ENCODE measurements at places on chromosomes 6 and 20.

DNA sequence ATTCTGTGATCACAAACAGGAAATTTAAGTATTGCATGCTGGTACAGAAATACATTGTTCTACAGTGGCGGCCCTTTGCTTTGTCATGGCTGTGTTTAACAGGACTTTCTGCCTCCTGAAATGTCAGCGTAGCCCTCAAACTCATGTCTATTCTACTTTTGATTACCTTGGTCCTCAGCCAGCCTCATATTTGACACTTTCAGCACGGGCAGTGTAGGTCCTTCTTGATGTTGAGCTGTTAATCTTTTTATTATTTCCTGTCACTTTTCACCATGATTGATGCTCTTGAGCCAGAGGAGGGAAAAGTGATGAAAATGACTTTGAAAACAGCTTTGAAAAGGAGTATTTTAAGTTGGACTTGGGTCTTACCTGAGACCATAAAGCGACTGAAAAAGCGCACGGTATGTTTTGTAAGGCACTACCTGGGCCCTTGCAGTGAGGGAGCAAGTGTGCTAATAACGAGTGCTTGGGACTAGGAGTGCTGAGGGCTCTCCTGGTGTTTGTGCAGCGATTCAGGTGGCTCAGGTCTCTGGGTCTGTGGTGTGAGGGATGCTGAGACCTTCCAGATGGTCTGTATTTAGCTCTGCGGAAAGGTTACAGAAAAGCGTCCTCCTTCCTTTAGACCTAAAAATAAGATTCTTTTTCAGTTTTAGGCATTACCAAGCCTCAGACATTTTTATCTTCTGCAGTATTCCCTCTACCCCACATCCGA is 45.2 kb upstream of the RREB1 start:
- no peak for DNase-seq

DNA sequence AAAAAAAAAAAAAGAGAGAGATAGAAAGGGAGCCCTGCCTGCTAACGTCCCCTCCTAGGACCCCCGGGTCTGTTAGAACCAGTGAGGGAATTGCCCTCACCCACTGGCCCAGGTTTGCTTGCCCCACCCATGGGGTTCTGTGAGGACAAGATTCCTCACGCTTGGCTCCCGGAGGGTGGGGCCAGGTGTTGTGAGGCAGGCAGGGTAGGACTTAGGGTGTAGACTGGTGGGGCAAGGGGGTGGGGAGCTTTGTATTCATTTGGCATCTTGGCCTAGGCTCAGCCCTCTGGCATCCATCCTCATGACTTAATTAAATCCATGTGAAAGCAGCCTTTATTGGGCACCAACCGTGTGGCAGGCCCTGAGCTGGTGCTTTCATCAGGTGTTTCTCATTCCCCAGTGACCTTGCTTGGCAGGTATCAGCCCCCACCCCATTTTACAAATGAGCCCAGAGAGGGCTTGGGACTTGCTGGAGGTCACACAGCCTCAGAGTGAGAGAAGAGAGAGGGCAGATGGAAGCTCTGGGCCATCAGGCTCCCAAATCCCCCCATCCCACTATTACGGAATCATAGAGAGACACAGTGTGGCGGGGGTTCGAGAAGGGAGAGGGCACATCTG is 19.0 kb downstream of the RAB44 start:
- DNase-seq, result no peak

DNA sequence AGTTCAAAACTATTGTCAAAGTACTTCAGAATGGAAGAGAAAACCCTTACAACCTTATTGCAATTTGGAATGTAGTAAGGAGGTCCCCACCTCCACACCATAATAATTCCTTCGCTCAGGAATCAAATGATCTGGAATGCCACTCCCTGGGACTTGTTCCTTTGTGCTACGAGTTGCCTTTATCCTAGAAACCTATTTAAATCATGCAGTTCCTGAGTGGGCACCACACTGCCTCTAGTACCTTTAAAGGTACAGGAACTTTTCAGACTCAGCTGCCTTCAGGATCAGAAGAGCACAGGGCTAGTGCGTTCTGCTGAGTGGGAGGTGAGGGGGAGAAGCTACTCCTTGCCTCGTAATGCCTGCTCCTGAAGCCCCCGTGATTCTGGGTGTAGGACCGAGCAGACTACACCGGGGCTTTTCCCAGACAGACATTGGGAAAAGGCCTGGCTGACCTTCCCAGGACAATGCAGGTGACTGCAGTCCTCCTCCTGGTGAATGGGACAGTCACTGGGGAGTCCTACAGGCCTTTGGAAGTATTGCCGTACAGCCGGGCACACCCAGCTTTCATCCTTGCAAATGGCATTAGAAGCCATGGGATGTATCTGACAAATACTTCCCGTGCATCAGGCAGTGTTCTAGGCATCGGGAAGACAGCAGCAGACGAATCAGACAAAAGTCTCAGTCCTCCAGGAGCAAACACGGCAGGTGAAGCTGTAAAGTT is 11.8 kb upstream of the TUBB2B start:
- no peak for DNase-seq

- DNase-seq, result peak; percentile 6
Measured at GRCh38 chr6:145960918-145961589, 3.1 kb downstream of the SHPRH start.

GRCh38 chr6:43942616-43943015 is 172.6 kb downstream of the VEGFA start:
- DNase-seq, result no peak

DNA sequence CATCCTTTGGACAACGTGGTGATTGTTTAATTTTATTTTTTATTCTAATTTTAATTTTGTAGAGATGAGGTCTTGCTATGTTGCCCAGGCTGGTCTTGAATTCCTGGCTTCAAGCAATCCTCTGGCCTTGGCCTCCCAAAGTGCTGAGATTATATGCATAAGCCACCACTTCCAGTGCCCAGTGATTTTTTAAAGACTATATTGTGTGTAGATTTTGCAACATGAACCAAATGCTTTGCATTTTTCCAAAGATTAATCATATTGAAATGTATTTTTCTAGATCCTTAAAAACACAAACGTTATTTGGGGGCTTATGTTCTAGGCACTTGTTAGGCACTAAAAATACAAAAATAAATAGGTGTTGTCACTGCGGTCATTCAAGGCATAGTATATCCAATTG is 117.6 kb upstream of the CCN2 start:
- no peak for DNase-seq

GRCh38 chr6:25186919-25187318 is 92.3 kb upstream of the CARMIL1 start:
- no peak for DNase-seq

DNA sequence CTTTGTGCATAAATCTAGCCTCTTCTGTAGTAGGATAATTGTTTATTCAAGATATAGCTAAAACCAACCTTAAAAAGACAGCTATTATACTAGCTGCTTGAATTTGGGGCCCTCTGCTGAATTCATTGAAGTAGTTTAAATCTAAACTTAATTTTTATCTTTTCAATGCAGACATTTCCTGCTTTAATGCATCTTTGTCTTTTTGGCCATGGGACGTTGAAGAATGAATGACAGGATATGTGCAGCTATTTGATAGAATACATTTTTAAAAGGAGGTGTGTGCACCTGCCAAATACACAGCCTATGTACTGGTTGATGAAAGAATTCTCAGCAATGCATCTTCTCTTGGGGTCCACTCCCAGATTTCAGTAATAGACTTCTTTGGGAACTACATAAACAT is 524.9 kb downstream of the PHF3 start:
- no peak for DNase-seq

GRCh38 chr6:74971633-74972032 is 234.2 kb downstream of the COL12A1 start:
- no peak for DNase-seq

GRCh38 chr6:157432231-157432891 is 51.4 kb downstream of the ZDHHC14 start:
- no peak for DNase-seq

DNA sequence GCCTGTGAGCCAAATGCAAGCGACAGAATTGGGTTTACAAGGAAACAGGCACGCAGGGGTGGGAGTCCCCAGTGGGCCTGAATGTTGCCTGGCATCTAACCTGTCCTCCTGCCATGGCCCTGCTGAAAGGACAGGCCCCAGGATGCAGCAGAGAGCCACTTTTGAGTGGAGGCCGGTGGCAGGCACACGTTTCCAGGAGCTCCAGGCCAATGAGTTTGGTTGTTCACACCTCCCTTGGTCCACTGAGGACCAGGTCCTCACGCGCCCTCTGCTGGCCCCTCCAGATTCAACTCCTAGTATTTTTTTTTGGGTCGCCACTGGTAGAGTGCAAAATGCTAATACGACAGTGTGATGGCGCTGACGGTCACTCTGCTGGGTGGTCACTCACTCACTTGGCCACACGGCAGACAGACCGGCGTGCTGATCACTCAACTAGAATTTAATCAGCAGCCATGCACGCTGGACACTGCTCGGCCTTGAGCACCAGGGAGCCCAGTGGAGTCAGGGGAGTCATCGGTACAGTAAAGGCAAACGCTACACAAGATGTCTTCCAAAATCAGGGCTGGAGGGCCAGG is 81.7 kb upstream of the NFATC2 start:
- DNase-seq, result no peak

DNA sequence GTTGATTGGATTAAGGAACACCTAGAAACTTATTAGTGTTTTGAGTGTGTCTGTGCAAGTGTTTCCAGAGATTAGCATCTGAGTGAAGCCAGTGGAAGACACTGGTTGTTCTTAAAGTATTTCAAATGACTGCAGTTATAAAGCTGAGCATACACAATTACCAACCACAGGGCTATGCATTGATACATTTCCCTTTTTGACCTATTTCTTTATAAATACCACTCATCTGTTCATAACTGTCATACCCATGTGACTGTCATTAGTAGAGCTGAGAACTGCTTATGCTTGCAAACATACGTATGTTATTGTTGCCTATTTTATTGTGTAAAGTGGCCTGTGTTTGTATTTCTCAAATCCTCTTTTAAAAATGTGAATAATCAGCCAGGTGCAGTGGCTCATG is 15.3 kb upstream of the ZC3H12D start:
- DNase-seq, result no peak

DNA sequence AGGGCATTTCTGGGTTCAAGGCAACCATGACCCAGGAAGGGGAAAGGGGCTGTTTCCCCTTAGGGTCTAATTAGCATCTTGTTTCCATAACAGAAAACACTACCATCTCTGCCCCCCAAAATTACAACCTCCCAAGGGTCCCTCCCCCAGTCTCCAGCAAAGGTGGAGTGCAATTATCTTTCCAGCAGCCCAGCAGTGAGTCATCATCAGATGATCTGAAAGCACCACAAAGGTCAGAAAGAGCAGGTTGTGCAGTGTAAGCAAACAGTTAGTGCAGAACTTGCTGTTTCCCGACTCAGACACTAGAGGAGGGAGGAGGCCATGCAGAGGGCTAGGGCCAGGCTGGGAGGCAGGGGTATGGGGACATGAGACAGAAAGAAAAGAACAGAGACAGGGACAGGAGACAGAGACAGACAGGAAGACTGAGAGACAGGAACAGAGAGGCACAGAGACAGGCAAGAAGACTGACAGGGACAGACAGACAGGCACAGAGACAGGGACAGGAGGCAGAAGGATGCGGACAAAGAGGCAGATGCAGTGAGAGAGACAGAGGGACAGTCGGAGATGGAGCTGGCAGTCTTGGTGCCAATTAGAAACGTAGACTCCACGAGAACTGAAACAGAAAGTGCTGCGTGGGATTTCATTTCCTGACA is 62.5 kb downstream of the PYGB start:
- no peak for DNase-seq

DNA sequence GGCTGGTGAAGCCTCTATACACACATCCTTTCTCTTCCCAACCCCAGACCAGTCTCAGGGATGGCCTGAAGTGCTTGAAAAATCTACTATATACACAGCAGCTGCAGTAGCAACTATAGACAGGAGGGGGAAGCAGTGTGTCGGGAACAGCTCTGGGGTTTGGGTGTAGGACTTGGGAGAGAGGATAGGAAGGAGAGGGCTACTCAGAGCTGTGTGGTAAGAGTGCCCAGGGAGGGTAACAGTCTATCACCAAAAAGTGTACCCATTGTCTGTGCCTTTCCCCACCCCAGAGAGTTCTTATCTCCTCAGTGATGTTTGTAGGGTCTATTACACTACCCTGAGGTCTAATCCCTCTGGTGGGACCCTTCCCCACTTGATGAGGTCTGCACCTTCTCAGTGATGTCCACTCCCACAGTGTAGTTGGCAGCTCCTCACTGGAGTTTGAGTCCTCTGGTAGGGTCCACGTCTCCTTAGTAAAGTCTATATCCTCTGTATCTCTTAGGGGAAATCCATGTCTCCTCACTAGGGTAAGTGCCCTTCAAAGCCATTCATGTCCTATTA is 1.5 kb upstream of the GGT7 start:
- DNase-seq, result peak; percentile 28

GRCh38 chr20:47215653-47216397 is 140.7 kb downstream of the ZMYND8 start:
- no peak for DNase-seq

- DNase-seq, result no peak
Measured at GRCh38 chr6:73792738-73793137, 96.7 kb downstream of the CD109 start.

GRCh38 chr6:3609388-3609787 is 142.1 kb downstream of the PXDC1 start:
- no peak for DNase-seq

DNA sequence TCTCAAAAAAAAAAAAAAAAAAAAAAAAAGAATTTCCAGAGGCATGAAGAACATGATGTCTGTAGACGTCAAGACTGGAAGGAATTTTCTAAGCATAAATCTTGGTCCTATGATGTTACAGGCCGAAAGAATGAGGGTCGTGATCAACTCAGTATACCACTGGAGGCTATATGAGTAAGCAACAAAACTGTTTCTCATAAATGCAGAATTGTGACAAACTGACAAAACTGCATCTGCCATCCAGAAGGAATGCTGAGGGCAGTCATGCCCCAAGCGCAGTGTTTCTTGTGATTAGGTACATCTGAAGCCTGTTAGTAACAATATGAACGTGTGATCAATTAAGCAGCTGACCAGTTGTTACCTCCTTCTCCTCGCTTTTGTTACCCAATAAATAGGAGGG is 43.5 kb upstream of the ADGRG6 start:
- no peak for DNase-seq

DNA sequence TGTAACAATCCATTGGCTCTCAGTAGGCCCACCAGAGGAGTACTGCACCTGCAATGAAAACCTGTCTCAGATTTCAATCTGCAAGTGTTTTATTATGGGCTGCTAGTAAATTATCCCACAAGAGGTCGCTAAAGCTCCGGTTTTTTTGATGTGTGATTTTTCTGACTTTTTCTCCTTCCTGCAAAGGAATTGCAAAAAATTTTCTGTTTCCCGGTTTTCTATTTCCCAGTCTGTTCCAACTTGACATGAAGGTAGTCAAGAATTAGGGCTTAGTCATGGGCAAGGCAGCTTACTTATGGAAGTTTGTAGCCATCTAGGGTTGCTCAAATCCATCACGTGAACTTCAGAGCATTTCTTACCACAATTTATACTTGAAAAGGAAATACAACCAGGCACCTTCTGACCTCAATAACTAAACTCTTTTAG is 38.5 kb upstream of the AHI1 start:
- no peak for DNase-seq

DNA sequence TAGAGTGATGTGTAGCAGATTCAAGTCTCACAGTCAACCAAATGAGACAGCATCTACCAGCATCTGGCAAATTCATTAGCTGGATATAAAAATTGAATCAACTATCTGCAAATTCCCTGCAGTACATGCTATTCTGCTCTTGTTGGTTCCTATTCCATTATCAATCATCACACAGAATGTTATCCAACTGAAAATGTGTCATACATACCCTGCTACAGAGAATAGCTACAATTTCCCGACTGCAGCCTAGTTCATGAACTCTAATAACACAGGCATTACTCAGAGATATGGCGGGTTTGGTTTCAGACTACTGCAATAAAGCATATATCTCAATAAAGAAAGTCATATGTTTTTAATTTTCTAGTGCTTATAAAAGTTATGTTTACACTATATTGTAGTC is 78.4 kb downstream of the AHI1 start:
- DNase-seq, result no peak

- no peak for DNase-seq
Measured at GRCh38 chr20:60754856-60755255, 497.2 kb upstream of the CDH4 start.

Measured in C1 segment of cervical spinal cord (tissue), 14 donors.